Aorta (tissue), 5 donors: ENCODE measurements at places on chromosomes 1 and 21. TPM values are rescaled to one million over a fixed set of nuclear protein-coding genes. Genes with fewer than 3 reads are reported as not detected.

GRCh38 chr1:20137055-20137454 is 2.1 kb upstream of the PLA2G2F start:
- no peak for DNase-seq

DNA sequence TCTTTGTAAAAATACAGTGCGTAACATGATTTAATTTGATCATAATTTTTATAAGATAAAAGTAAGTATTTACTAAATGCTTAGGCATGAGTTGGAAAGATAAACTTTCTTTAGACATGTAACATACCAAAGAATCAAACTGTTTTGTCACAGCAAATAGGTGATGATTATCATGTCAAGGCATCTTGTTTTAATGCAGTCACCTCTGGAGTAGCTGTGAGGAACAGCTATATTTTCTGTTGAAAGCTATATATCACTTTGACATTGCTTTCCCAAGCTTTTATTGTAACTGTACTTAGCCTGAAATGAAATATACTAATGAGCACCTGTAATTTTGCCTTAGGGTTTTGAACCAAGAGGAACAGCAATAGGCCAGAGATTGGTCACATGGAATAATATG is 151.9 kb downstream of the TLR5 start:
- no peak for DNase-seq

DNA sequence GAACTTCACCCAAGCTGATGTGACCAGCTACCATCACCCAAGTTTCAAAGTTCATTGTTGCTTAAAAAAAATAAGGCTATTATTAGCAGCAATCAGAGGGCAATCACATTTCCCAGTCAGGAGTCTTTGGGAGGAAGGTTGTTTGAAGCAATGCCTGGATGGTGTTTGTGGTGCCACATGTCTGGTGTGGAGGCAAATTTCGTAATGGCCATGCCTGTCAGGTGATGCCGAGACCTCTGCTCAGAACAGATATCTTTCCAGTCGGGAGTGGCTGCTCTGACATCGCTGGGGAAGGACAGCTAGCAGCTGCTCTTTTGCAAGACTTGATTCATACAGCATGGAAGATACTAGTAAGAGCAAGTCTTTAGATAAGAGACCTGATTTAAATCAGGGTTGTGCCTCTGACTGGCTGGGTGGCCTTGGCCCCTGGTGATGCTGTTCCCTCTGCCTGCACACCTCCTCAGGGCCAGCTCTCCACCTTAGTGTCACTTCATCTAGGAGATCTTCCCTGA is 187.8 kb upstream of the JUN start:
- DNase-seq = peak; percentile 62

GRCh38 chr1:99766378-99766800 is at the start of gene FRRS1:
Gene FRRS1, minus strand, starts transcription at chr1:99766635. Its CDS starts 17,867 bp downstream, at chr1:99748768.
- peak; percentile 74 for DNase-seq

The CENPF gene
- total RNA-seq = 4.3 TPM

The MYBPHL gene
- total RNA-seq = not detected
